ENCODE measurements at places on chromosomes 2 and 18.
A peak's percentile ranks its signal among the peaks of the same experiment; 100 is the strongest.

- DNase-seq: no peak
Measured at GRCh38 chr2:140835079-140835478, 1295.7 kb downstream of the LRP1B start.

DNA sequence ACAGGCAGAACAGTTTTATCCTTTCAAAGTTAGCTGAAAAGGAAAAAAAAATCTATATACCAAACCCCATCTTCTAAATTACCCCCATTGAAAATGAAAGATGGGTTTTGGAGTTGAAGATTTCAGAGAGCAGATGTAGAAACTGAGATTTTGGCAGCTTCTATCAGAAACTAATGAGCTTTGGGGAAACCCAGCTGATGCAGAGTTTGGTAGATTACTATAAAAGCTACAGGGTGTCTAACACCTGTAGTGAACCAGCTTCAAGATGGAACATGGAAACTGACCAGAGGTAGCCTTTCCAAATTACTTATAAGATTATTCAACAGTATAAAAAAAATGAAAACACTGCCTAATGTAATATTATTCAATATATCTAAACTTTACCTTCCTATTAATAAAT is 583.1 kb downstream of the XIRP2 start:
- no peak for DNase-seq

- no peak for DNase-seq
Measured at GRCh38 chr2:200962811-200963123, 693 bp downstream of the ORC2 start.

- DNase-seq: peak; percentile 48
Measured at GRCh38 chr2:121521359-121521758, 9.3 kb upstream of the RNU4ATAC start.

- DNase-seq: no peak
Measured at GRCh38 chr2:168971261-168971660, 59.9 kb downstream of the ABCB11 start.

DNA sequence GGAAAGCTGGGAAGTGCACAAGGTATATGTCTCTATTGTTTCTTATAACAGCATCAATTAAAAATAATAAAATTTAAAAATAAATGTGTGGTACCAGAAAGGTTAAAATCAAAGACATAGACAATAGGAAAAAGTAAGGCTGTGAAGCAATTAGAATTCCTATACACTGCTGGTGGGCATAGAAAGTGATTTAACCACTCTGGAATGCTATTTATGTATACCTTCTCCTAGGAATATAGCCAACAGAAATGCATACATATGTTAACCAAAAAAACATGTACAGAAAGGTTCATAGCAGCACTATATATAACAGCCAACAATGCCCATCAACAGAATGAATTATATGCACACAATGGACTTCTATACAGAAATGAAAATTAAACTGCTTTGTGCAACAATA is 43.0 kb downstream of the WDSUB1 start:
- no peak for DNase-seq

DNA sequence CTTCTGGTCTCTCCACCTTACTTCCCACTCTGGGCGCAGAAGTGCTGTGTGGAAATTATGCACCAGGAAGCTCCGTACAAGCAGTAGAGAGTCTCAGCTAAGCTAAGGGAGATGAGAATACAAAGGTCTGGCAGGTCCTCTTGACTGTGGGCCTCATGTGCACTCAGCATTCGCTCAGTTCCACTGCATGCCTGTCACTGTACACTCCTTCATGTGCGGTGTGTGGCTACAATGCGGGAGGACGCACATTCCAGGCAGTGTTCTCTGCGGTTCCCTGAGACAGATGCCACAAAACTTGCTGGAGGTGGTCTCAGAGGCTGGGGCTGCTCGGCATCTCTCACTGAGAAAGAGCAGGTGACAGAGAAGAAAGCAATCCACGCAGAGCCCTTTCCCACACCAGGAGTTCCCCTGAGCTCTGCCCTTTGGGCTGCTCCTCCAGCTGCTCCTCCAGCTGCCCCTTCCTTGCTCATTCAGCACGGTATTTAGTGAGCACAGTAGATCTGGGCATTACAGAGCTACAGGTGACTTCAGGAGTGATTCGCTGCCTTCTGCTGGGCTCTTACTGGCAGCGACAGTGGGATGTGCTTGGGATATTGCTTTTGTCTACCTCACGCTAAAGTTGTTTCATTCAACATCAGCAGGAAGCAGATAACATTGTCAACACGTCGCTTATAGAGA is 176.6 kb downstream of the SH3RF3 start:
- no peak for DNase-seq

GRCh38 chr2:105258835-105259350 is 17.4 kb downstream of the GPR45 start:
- no peak for DNase-seq

DNA sequence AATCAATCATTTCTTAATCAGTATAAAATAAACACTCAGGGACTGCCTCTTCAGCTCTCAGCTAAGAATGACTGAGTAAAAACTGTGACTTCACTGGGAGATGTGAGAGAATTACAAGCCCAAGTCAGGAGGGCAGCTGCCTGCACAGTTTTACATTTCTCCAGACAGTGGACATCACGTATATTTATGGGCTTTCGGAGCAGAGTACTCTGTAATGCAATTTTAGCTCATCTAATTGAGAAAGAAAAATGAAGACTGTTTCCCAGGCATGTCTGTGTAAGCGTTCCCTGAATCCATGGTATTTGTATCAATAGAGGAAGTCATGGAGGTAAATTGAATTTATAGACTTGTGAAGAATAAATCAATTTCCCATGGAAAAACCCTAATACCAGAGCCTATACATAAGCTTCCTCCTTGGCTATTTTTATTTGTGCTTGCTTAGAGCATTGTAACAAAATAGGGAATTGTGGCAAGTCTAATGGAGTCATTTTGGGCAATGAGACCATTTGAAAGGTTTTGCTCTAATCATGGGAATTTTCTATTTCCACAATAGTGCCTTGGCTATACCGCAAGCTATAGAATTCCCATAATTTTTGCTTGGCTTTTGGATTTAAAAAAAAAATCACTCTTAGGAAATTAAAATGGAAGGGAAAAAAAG is 87.2 kb downstream of the SLC5A7 start:
- no peak for DNase-seq

DNA sequence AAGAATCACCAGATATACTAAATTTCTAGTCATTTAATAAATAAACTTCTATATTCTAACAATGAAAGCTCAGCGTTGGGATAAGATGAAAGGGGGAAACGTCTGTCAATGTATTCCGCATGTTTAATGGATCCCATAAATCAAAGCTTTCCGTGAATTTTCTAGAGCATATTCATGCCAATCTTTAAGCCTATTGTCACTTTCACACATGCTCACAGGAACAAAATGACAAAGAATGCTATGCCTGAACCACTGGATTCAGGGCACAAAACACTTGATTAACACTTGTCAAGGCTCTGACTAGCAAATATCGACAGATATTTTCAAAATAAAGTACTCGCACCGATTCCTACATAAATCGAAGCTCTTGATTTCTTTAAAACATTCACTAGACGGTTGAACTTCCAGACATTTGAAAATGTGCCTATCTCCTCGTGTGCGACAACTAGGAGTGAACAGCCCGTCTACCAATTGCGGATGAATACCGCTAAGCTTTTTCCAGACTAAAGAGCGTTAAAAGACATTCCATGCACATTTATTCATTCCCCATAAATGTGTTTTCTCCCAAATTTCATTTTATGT is 1.8 kb downstream of the TLK1 start:
- DNase-seq: no peak

DNA sequence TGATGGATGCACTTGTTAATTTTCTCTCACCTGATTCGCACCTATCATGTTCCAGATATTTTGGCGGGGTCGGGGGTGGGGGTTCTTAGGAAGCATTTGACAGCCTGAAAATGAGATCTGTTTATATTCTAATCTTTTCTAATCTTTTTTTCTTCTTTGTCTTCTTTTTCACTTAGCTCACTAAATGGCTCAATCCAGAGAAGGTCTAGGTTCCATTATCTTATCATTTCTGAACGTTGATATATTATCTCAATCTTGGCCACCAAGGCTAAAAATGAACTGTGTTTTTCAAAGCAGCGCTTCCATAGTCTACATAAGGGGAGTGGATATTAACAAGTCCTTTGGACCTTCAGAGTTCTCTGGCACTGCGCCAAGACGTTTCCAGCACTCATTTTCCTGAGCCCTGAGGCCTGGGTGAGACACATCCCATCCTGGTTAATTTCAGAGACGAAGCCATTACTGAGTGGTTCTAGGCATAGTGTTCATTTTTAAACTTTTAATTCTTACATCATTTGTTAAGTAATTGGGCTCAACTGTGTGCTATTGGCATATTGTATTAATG is 229.0 kb downstream of the SOX11 start:
- DNase-seq: no peak

GRCh38 chr2:2188344-2188920 is 142.6 kb downstream of the MYT1L start:
- DNase-seq: no peak

- no peak for DNase-seq
Measured at GRCh38 chr2:105413206-105413605, 14.4 kb upstream of the FHL2 start.
